A172 (cell line): ENCODE measurements at places on chromosomes 4 and X. TPM values are rescaled to one million over a fixed set of nuclear protein-coding genes. Genes with fewer than 3 reads are reported as not detected.

RTL3 gene
- not detected in 2 replicates for total RNA-seq

GRCh38 chrX:129461801-129462456 is 61.4 kb downstream of the SMARCA1 start:
- no peak for DNase-seq

- DNase-seq, result no peak
These were observed 37.2 kb downstream of the ABLIM2 start for GRCh38 chr4:8121292-8122015.

GRCh38 chrX:37716602-37717001 is 31.0 kb downstream of the XK start:
- no peak for DNase-seq

DMRTC1 gene
- not detected in 2 replicates for total RNA-seq

DNA sequence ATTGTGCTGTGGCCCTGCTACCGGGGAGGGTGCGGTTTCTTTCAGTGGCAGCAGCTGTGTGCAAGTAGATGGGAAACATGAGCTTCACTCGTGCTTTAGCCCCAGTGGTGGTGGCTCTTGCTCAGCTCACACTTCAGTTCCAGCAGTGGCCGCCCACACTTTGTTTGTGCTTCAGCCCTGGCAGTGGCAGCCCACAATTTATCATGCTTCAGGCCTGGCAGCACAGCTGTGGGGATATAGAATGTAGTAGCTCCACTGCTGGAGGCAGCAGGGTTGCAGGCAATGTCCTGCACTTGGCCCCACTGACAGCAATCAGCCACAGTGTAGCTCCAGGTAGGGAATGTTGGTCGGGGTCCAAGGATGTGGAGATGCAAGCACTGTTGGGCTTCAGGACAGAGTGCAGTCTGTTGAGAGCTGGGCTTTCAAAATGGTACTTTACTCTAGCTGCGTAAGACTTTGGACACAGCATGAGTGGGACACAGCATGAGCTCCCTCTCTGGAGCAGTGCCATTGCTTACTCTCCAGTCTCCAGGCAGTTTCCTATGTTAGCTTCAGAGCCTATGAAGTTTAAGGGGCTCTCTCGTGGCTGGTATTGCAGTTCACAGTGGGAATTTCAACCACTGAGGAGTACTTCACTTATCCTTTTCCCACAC is 413.1 kb downstream of the PDGFC start:
- peak; percentile 19 for DNase-seq

PDE5A gene
- total RNA-seq, result 7.0 and 9.9 TPM in 2 replicates

- DNase-seq, result peak; percentile 42
These were observed 94.9 kb upstream of the MYOZ2 start for GRCh38 chr4:119040694-119041185.

- no peak for DNase-seq
These were observed 66.5 kb downstream of the AMOT start for GRCh38 chrX:112774142-112774541.

- peak; percentile 64 for DNase-seq
These were observed 7.2 kb upstream of the DDX60L start for GRCh38 chr4:168487282-168488035.

PNMA6A gene
- 3.5 and 4.1 TPM in 2 replicates for total RNA-seq

GRCh38 chr4:79913581-79913980 is 159.4 kb downstream of the ANTXR2 start:
- peak; percentile 14 for DNase-seq

DNA sequence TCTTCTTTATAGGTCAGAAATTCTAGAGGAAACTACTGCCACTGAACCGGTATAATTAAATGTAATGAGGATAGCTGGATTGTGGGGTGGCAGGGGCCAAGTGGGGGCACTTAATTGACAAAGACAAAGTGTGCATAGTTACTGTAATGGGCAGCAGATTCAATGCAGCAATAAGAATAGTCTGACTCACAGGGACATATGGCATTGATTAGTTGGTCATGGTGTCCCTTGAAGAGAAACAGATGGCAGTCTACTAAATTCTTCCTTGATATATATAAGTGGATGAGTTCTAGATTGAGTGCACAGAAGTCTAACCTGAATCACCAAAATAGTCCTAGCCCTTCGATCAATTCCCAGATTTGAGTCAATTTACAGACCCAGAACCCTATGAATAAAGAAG is 31.6 kb downstream of the ETDC start:
- DNase-seq, result no peak

- peak; percentile 3 for DNase-seq
These were observed 295.9 kb upstream of the TACR3 start for GRCh38 chr4:104015680-104016079.

DNA sequence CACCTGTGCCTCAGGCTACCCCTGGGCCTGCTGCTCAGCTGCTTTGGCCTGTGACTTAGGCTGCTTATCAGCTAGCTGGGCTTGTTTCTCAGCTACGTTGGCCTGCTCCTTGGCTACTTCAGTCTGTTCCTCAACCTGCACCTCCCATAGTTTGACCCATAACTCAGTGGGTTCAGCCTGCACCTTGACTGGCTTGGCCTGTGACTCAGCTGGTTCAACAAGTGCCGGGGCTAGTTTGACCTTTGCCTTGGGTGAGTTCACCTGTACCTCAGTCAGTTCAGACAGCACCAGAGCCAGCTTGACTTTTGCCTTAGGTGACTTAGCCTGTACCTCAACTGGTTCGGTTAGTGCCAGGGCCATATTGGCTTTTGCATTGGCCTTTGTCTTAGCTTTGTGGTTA is 171.2 kb downstream of the MSN start:
- no peak for DNase-seq

TCEAL3 gene
- 15.7 and 16.9 TPM in 2 replicates for total RNA-seq

TBC1D8B gene
- total RNA-seq, result not detected in 2 replicates

DNA sequence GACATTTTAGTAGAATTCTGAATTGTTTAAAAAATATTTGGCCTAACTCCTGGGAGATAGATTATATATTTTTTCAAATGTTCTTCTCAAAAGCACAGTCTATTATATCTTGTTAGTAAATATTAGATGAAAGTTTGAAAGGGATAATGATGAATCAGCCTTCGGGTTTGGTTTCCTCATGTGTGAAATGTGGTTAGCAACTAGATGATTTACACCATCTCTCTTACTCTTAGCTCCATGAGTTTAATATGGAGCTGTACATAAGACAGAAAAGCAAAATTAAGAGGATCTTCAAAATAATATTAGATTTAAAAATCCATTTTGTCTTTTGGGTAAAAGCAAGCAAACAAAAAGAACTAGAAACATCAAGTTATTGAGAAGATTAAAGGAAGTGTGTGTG is 120.8 kb upstream of the SFRP2 start:
- no peak for DNase-seq

- no peak for DNase-seq
These were observed 9.2 kb upstream of the VAMP7 start for GRCh38 chrX:155871934-155872333.

- DNase-seq, result no peak
These were observed 38.3 kb upstream of the PPP2R3B start for GRCh38 chrX:425056-425455.

DNA sequence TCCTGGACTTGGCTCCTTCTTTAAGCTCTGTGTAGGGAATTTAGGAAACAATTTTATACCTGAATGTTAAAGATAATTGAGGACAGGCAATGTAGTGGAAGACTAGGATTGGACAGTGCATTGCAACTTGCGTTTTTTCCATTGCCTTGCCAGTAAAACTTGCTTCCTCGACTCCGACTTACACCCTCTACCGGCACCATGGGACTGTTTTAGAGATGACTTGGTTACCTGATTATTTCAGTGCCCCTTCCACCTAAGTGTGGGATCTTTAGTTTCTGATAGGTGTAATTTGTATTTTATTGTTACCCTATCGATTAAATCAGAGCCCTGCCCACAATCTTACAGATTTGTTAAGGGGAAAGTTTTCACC is 1.2 kb downstream of the PRPS1 start:
- no peak for DNase-seq

DNA sequence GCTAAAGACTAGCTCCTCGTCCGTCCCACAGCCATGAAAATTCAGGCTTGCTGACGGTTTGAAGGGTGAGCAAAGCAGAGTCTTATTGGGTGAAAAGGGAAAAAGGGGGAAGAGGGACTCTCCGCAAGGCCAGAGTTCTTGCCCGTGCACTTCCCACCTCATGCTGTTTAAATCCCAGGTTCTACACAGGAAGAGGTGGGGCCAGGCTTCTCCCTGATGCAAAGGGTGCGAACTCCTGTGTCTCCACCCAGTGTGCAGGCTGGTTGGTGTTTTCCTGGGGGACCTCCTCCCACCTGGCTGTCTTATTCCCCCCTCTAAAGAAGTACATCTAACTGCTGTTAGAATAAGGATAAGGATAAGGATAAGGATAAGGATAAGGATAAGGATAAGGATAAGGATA is 18.0 kb upstream of the LANCL3 start:
- DNase-seq, result no peak

- no peak for DNase-seq
These were observed 21.7 kb upstream of the CSN1S1 start for GRCh38 chr4:69909195-69909594.

KIF4A gene
- total RNA-seq, result 44.8 and 51.2 TPM in 2 replicates

MAGEA12 gene
- total RNA-seq, result 0.96 and 1.8 TPM in 2 replicates

TMEM156 gene
- 0.19 and 0.81 TPM in 2 replicates for total RNA-seq

DNA sequence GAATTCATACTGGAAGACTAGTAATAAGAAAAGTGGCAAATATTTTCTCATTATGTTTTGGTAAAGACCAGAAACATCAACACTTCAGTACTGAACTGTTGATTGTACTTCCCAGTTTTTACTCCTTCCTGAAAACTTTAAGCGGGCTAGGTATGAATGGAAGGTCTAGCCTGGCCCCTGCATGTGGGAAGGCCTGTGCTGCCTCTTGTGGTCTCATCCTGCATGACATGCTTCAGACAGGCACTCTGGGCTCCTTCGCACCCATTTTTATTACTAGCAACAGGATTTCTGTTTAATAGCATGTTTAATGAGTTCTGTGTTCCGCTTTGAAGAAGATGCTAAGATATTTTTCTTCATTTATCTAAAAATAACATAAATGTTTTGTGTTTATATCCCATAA is 279.1 kb downstream of the ANK2 start:
- DNase-seq, result no peak

AP1AR gene
- 23.2 and 32.9 TPM in 2 replicates for total RNA-seq

PF4V1 gene
- total RNA-seq, result not detected in 2 replicates

DNA sequence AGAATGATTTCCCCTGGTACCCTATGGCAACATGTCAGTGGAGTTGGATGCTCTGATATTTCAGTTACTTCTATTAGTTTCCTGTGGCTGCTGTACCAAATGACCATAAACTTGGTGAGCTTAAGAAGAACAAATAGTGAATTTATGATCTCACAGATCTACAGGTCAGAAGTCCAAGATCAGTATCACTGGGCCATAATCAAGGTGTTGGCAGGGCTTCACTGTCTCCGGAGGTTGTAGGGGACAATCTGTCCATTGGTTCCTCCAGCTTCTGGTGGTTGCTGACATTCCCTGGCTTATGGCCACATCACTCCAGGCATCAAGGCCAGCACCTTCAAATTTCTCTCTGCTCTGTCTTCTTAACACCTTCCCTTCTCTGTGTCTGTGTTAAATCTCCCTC is 37.9 kb upstream of the ELOVL6 start:
- DNase-seq, result no peak

DNA sequence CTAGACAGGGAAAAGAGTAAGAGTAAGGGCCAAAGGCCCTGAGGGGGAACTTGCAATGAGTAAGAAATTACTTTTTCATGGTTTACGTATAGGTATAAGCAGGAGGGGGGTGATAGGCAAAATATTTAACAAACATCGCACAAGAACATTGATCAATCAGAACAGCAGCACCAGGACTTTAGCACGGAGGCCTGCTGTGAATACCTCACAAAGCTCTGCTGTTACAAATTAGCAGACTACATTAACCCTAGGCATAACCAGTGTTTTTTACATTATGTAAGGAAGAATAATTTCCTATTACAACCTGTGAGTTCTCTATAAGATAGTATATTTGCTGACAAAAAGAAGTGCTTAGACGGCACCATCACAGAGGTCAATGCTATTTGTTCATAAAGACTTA is 44.9 kb downstream of the PPARGC1A start:
- no peak for DNase-seq

GRCh38 chr4:82201805-82202641 is 171.8 kb downstream of the HNRNPD start:
- DNase-seq, result peak; percentile 49

CXCL10 gene
- total RNA-seq, result not detected in 2 replicates

RBM41 gene
- 4.8 and 11.4 TPM in 2 replicates for total RNA-seq

GRCh38 chr4:2336659-2337058 is 74.8 kb upstream of the MXD4 start:
- DNase-seq, result no peak

DNA sequence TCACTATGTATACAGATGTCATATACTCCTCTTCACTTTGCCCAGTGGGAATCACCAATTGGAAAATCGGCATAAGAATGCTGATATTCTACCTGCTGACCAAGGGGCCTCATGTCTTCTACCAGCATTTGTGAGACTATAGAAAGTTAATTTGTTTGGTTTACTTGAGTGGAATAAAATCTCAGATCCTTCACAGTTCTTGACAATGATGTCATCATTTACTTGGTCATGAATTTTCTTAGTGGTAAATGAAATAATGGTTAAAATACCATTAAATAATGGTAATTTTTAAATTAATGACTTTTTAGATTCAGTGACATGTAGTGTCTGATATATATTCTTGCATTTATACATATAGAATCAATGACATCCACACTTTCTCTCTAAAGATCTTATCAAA is 1052.6 kb downstream of the ADGRL3 start:
- DNase-seq, result no peak

- no peak for DNase-seq
These were observed 505.0 kb downstream of the TECRL start for GRCh38 chr4:63904201-63904600.

STARD8 gene
- 4.6 and 4.9 TPM in 2 replicates for total RNA-seq

- DNase-seq, result no peak
These were observed 119.0 kb downstream of the GALNTL6 start for GRCh38 chr4:171932238-171932637.

GRCh38 chr4:47837094-47837907 is 566 bp downstream of the CORIN start:
- no peak for DNase-seq

- DNase-seq, result no peak
These were observed 224.1 kb upstream of the FGF16 start for GRCh38 chrX:77223046-77223445.

- no peak for DNase-seq
These were observed 8.8 kb downstream of the ANKRD37 start for GRCh38 chr4:185405296-185405999.

GPR34 gene
- total RNA-seq, result not detected in 2 replicates

NUP54 gene
- 36.5 and 40.2 TPM in 2 replicates for total RNA-seq

CCDC110 gene
- 2.3 and 5.3 TPM in 2 replicates for total RNA-seq

DNA sequence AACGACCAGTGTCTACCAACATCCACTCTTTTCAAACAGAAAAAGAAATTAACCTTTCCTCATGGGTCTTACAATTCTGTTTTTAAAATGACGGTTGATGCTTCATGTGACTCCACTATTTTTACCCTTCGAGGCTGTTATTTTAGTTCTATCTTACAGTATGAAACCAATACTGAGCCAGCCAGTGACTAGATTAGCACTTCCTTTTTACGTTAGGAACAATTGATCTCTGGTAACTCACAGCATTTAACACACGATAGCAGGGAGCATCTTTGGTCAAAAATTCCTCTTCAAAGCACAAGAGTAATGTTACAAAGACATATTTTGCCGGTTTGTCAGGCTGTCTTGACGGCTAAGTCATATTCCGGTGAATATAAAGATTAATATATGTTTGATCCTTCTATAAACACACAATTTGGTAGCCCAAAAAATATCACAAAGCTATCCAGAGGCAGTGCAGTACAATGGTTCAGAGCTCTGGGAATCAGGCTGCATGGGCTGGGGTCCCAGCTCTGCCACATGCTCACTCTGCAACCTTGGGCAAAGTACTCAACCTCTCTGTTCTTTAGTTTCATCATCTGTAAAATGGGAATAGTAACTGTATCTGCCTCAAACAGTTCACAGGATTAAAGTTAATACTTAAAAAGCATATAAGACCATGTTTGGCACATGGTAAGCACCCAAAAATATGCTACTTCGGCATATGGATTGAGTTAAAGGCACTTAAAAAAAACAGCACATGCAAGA is 62.9 kb upstream of the TXK start:
- no peak for DNase-seq
